ENCODE measurements at places on chromosomes 5 and 9.

GRCh38 chr5:38825494-38825893 lies 20.3 kb upstream of the OSMR start:
- no peak for DNase-seq

DNA sequence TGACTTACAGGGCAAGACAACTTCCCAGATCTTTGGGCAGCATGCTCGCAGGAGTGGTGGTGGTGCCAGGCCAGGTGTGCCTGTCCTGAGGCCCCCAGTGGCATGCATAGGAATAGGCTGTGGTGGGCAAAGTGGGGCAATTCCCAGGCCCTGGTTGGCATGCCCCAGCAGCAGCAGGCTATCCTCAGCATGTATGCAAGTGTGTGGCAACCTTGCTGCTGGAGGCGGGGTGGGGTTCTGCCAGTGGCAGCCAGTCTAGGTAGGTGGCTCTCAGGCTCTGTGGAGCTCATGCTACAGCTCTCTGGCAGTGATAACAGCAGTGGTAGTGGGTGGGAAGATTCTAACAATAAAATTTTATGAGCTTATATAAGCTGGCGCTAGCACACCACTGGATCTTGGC lies 27.7 kb upstream of the C6 start:
- no peak for DNase-seq

- no peak for DNase-seq
Measured at GRCh38 chr5:103355579-103355978, 97.0 kb downstream of the MACIR start.

DNA sequence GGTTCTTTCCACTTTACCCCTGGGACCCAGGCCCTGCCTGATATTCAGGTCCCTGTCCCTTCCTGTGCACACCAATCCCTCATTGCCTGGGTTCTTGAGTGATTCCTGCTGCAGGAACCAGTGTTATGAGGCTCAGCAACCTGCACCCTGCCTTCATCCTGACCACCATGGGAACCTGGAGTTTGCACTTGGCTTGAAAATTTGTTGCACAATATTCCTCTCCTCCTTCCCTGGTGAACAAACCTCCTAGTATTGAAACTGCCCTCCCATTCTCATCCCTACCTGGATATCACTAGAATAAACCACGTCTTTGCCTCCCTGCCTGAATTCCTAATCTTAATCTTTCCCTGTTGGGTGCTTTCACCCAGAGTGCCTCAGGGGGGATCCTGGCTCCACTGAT lies 52.1 kb upstream of the AFAP1L1 start:
- DNase-seq = no peak

GRCh38 chr9:83285445-83286225 lies 222.7 kb upstream of the RASEF start:
- DNase-seq = no peak

GRCh38 chr5:134116789-134117761 lies 2.6 kb downstream of the TCF7 start:
- no peak for DNase-seq

- DNase-seq = peak; percentile 34
Measured at GRCh38 chr9:34430843-34431437, 27.4 kb downstream of the FAM219A start.

GRCh38 chr5:33675958-33676464 lies 215.8 kb downstream of the ADAMTS12 start:
- DNase-seq = no peak

- DNase-seq = no peak
Measured at GRCh38 chr5:181259283-181259682, 1.7 kb downstream of the TRIM52 start.

GRCh38 chr9:15086156-15086763 lies 176.0 kb upstream of the FREM1 start:
- no peak for DNase-seq

DNA sequence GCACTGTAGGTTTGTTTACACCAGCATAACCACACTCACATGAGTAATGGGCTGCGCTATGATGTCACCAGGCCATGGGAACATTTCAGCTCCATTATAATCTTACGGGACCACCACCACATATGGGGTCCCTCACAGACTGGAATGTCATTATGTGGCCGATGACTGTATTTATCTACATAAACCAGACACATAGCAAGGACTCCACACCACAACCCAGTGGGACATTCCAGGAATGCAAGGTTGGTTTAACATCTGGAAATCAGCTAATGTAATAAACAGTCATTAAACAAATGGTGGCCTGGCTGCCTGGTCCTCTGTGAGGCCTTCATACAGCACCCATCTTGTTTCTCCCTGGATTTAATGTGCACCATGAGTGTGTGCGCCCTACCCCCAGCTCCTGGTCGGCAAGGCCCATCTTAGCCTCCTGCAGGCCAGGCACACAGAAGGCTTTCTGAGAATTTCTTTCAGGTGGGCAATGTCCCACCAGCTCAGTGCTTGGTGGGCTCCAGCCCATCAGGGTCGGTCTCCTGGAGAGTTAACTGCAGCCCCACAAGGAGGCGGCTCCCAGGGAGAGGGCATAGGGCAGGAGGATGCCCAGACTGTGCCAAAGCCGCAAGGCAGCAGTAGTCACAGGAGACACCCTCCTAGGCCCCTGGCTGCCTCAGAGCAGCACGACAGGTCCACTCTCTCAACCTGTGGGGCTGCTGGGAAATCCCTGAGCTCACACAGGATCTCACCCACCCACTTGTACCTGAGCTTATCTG lies 35.9 kb upstream of the SARDH start:
- no peak for DNase-seq

DNA sequence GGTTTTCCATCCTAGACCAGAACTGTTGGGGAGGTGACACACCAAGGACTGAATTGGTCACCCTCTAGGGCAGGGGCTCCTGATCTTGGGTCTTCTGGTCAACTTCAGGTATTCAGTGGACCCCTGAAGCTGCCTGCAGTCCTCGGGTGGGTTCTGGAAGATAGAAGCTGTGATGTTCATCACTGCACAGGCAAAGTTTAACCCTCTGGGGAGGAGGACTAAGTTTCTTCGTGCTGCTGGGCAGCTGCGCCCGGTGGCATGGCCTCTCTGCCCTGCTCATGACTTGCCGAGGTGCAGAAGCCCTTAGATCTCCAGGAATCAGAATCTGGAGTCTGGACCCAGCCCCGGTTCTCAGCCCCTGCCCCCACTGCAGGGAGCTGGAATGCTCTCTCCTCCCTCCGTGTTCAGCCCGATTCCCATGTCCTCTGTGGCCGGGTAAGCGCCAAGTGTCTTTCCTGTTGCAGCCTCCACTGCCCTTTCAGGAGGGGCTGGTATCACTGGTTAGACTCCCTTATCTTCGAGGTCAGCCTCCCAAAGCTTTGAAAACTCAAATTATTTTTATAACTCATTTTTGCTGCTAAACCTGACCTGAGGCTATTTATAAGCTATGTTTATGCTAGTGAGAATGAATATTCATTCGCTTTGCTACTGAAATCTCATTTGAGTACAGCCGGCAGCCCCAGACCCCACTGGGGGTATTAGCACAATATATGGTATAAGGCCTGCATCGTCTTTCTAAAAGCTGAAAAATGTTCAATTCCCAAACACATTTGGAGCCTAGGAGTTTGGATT lies 1.7 kb downstream of the LAMC3 start:
- no peak for DNase-seq

DNA sequence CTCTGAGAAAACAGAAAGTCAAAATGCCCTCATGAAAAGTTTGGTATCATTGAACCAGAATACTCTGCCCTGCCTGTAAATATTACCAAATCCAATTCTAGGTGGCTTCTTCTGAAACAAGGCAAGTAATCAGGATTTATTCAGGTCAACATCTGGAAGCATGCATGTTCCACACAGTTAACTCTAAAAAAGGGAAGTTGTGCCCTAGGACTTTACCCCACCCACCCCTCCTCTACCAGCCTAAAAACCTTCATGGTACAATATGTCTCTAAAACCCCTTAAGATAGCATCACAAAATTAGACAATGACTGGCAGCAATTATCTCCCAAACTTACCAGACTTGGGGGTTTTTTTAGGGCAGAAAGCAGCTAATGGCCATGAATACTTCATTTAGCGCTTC lies 414.8 kb upstream of the SLC30A5 start:
- no peak for DNase-seq

- no peak for DNase-seq
Measured at GRCh38 chr9:110650261-110650660, 18.3 kb upstream of the MUSK start.

DNA sequence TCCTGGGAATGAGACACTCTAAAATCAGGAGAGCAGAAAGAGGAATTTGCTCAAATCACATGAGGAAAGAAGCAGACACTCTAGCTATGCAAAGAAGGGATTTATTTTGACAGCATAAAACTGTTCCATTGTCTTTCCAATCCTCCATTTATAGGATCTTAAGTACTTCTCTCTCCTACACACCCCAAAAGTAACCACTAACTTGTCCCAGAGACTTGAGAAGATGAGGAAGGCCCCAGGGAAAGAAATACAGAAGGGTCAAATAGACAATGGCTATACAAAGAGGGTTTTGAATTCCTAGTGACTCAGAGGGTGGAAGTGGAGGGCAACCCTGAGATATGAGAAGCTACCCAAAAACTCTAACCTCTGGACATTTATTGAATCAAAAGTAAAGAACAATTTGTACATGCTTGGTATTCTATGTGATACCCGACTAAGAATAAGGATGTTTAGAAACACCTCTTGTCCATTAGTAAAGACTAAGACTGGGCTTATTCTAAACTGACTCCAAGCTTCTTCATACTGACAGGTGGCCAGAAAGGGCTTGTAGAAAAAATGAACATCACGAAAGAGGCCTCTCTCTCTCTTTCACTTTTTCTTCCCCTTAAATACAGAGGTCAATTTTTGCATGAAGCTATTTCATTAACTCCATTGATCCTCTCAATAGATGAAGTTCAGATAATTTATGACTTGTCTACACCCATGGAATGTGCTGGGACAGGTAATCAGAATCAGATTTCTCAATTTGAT lies 20.6 kb downstream of the DMAC1 start:
- no peak for DNase-seq

DNA sequence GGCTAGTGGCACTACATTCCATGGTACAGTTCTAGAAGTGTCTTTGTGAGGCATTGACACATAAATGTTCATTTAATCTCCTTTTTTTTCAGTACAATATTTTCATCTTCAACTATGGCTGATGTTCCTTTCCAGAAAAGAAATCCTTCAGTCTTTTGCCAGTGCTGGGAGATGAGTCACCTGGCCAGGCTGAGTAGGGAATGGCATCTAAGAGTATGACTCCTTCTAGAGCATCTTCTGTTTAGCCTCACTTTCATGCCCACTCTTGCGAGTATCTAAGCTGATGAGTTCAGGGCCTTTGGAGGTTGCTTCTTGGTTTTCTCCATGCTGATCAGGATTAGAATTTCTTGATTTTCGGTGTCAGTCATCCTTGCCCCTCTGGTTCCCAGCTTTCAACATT lies 124.4 kb downstream of the SLC28A3 start:
- DNase-seq = no peak

DNA sequence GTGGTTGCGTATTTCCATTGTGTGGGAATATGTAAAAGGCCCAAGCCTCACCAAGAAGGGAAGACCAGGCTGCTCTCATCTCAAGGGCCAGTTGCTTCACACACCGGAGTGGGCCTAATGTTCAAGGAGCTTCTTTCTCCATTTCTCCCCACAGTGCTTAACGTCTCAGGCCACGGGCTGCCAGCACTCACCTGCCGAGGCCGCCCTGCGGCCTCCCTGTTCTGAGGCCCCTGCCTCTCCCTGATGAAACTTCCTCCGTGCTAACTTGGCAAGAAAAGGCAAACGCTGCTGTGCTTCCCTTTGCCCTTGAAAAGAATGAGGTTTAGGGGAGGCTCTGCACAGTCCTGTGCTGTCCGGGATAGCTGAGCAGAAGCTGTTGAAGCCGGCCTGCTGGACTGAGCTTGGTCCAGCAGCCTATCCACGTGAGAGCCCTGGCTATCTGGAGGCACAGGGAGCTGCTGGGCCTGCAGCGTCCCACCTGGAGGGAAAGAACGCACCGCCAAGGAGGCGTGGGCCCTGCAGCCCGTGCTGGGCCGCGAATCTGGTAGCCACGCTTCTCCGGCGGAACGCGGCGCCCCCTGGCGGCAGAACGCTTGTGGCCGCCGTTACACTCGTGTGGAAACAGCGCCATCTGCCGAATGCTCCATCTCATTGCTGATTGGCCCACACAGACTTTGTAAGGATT lies 73.5 kb upstream of the PRSS3 start:
- peak; percentile 92 for DNase-seq

- DNase-seq = no peak
Measured at GRCh38 chr5:177995691-177996595, at the start of gene PROP1. Gene PROP1 (minus strand): TSS chr5:177996242. CDS start chr5:177995933, 309 bp downstream.

DNA sequence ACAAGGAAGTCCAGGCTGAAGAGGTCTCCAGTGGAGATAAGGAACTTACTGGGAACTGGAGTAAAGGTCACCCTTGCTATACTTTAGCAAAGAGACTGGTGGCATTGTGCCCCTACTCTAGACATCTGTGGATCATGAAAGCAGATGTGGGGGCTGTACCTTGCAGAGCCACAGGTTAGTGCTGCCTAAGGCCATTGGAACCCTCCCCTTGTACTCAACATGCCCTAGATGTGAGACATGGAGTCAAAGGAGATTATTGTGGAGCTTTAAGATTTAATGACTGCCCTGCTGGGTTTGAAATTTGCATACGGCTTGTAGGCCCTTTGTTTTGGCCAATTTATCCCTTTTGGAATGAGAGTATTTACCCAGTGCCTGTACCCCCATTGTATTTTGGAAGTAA lies 397.3 kb upstream of the GRIN3A start:
- DNase-seq = no peak

GRCh38 chr9:133904346-133905090 lies 87.6 kb downstream of the VAV2 start:
- no peak for DNase-seq

- DNase-seq = no peak
Measured at GRCh38 chr9:116172216-116172615, 18.6 kb downstream of the PAPPA start.

GRCh38 chr5:102306121-102306520 lies 10.0 kb upstream of the SLCO4C1 start:
- DNase-seq = no peak

DNA sequence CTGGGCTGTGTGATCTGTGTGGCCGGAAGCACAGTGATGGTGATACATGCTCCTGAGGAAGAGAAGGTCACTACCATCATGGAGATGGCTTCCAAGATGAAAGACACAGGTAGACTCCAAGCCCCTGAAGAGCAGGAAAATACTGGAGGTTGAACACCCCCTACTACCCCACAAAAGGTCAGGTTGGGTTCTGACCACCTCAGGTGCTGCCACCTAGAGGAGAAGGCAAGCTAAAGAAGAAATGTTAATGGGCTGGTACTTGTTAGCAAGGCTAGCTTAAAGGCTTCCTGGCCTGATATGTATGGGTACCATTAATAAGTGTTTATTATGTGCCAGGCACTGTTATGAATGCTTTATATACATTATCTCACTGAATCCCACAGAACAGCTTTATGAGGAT lies 11.7 kb downstream of the NIPAL4 start:
- peak; percentile 38 for DNase-seq

- DNase-seq = no peak
Measured at GRCh38 chr9:37955781-37956422, 52.0 kb upstream of the SLC25A51 start.

- DNase-seq = no peak
Measured at GRCh38 chr5:176379881-176380280, 8.5 kb downstream of the NOP16 start.

DNA sequence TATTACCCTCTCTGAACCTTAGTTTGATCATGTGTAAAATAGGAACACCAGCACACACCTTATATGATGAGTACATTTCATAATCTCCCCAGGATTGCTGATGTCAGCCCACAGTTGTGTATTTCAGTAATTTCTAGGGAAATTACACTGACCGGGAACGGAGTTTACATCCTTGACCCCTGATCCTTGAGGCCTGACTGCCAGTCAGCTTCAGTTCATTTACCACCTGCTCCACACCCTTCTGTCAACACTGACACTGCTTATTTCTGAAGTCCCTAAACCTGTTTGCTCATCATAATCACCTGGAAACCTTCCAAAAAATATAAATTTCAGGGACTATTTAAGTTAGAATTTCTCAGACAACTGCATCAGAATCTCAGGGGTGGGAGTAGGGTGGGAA lies 55.3 kb downstream of the ZNF622 start:
- DNase-seq = no peak
